ENCODE measurements at places on chromosomes 3 and 15.

DNA sequence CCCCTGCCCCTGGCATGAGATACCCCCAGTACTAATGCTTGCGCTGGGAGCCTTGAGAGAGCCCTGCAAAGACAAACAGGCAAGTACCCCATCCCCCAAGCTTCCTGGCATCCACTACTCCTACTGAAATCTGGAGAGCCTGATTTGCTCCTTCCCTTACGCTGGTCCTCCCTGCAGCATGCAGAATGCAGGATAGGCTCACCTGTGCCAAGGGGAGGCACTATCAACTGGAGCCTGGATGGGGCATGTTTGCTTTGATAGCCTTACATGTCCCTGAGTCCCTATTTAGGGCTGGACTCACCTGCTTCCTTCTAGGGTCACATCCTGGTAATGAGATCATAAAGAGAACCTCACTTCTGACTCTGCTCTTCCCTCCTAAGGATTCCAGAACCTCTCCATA lies 42.9 kb downstream of the RAB11A start:
- no peak for DNase-seq

- no peak for DNase-seq
Observed at GRCh38 chr3:36411587-36411986, 31.3 kb downstream of the STAC start.

GRCh38 chr15:25783607-25784540 lies 79.3 kb downstream of the ATP10A start:
- no peak for DNase-seq

- no peak for DNase-seq
Observed at GRCh38 chr3:71031181-71031580, 552.3 kb downstream of the FOXP1 start.

DNA sequence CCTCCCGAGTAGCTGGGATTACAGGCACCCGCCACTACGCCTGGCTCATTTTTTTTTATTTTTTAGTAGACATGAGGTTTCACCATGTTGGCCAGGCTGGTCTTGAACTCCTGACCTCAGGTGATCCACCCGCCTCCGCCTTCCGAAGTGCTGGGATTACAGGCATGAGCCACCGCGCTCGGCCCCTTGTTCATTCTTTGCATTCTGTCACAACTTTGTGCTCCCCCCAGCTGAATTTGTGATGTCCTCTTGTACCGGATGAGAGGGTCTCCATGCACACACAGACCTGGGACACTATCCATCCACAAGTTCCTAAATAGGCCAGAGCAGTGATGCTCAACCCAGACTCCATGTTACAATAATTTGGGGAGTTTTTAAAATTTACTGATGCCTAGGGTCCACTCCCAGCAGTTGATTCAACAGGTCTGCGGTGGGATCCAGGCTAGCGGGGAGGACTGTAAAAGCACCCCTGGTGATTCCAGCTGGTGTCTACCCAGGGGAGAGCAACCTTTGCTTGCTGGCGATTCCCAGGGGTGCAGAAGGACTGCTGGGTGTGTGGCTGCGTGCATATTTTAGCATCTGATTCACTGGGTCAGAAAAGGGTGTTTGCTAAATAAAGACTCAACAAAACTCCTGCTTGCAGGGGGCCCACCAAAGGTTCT lies 1.0 kb downstream of the RASSF1 start:
- DNase-seq: no peak

DNA sequence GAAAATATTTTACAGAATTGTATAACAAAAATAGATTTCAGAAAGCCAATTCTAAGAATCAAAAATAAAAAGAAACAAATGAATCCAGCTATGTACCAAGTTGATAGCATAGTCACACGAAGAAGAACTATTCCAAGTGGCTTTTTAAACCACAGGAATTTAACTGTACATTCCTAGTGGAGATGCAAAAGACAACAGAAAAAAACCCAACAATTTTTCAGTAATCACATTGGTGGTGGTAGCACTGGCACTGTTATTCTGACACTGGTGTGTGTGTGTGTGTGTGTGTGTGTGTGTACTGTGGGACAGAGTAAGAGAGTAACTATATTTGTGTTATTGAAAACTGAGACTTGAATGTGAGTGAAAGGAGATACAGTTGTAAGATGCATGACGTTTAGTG lies 9.1 kb downstream of the BFSP2 start:
- no peak for DNase-seq

DNA sequence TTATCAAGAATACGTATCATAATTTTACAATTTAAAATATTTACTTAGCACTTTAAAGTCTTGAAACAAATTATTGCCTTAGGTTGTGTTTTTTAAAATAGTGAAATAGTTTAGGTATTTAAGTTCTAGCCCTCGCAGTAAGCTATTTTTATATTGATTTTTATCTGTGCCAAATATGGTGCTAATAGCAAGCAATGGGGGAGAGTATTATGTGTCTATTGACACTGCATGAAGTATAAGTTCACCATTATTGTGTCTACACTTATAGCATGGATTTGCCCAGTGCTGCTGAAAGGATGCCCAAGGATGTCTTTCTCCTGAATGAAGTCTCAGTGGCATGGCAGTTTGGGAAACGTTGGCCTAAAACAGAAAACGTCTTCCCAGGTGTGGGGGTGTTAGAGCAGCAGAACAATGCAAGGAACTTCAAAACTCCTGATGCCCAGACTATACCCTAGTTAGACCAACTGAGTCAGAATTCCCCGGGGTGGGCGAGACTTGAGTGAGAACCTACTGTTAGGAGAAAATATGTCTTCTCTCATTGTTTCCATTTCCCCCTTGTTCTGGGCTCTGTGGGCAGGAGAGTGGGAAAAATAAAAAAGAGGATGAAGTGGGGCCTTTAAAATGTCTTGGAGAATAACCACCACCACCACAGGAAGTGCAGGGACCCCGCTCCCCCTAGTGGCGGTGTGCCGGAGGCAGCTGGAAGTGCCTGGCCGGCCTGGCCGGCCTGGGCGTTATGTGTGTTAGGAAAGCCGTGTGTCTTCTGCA lies 104.2 kb upstream of the SLC7A14 start:
- peak; percentile 18 for DNase-seq

DNA sequence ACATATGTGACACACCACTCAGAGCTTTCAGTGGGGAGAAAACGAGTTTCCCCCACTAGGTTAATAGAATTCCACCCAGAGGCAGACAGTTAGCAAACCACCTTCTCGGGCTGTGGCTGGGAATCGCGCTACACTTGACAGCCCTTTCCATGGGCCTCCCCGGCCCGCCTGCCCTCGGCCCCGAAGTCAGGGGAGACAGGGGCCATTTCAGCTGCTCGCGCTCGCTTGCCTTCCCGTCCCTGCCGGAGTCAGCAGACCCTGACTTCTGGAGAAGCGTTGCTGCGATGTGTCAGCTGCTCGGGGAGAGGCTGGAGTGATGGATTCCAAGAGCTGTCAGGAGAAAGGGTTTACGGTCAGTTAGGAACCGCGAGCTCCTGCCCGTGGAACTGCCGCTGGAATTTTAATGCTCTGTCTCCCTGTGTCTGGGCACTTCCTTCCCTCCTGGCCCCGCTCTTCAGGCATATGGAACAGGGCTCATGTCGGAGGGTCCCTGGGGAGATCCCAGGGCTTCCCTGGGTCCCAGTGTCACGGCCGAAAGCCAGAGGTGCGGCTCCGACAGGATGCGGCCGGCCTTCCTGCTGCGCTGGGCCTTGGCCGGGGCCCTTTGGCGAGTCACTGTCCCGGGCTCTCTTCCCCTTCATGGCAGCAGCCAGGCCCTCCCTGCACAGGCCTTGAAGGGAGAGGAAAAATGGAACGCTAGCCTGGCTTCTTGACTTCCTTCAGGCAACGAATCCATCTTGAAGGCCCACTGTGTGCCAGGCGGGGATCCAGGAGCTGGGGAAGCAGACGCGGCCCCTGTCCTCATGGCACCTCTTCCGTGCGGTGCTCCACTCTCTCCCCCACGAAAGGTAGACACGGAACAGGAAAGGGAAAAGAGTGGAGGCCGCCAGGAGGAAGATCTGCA lies 38.4 kb upstream of the VPS8 start:
- DNase-seq: no peak

- DNase-seq: no peak
Observed at GRCh38 chr3:149145356-149145755, 15.9 kb downstream of the HPS3 start.

GRCh38 chr3:120604382-120604781 lies 8.2 kb downstream of the NDUFB4 start:
- no peak for DNase-seq

DNA sequence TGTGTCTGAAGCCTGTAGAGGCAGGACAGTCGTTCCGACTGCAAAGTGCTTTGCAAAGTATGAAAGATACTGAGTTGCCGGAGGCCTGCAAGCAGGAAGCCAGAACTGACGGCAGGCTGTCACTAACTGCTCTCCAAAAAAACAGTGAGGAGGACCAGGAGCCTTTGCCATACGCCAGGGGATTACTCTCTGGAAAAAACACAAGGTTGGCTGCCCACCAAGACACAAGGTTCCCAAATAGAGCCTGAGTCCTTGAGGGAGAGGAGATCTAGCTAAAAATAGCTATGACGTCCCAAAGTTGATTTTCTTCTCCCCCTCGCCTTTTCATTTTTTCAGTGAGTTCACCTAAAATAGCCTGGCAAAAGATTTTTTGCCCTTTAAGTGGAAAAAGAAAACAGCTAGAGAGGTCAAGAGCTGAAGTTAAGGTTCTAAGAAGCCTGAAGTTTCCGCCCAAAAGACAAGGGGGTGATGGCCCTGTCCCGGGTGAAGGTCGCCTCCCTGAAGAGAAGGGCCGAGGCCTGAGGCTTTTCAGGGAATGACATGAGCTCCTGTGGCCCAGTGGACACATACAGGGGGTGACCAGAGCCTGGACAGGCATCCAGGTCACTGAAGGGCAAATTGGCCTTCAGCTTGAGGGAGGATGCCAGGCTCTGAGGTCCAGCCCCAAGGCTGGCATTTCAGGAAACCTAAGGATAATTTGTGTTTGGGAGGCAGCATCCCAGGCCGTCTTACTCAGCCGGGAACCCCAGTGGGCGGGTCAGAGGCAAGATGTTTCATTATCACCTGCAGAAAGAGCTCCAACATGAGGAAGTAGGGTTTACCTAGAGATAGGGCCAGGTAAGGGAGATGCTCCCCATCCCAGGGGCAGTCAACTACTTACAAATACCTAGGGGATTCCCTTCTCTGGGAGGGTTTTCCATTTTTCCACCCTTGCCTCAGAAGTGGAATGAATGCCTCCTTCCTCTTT lies 44.9 kb upstream of the DGKG start:
- no peak for DNase-seq

DNA sequence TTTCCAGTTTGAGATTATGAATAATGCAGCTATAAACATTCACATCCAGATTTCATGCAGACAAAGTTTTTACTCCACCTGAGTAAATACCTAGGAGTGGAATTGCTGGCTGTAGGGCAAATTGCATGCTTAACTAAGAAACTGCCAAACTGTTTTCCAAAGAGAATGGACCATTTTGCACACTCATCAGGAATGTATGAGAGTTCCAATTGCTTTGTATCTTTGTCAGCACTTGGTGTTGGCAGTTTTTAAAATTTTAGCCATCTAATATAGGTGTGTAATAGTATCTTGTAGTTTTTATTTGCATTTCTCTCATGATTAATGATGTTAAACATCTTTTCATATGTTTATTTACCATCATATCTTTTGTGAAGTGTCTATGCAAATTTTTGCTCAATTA lies 40.6 kb upstream of the TRIM59 start:
- no peak for DNase-seq

- DNase-seq: no peak
Observed at GRCh38 chr3:139132976-139133375, 88.3 kb upstream of the PRR23C start.

All from NCI-H460 (cell line).